ENCODE measurements at places on chromosomes 12 and 14.

DNA sequence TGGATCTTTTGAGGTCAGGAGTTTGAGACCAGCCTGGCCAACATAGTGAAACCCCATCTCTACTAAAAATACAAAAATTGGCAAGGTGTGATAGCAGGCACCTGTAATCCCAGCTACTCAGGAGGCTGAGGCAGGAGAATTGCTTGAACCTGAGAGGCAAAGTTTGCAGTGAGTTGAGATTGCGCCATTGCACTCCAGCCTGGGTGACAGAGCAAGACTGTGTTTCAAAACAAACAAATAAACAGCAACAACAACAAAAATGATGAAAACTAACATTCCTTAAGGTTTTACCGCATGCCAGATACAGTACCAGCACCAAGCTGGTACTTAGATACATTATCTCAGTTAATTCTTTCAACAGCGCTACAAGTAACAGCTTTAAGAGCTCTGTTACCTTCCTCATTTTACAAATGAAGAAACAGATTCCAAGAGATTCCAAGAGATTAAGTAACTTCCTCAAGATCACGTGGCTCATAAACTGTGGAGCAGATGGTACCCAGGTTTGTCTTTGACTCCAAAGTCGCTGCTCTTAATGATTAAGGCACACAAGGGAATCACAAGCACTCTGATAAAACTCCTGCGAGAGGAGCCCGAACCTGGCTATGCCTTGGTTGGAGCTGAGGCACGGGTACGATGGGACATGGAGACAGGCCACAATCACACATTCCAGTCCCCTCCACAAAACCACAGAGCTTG, 17.7 kb upstream of the PLEK2 start:
- no peak for DNase-seq

DNA sequence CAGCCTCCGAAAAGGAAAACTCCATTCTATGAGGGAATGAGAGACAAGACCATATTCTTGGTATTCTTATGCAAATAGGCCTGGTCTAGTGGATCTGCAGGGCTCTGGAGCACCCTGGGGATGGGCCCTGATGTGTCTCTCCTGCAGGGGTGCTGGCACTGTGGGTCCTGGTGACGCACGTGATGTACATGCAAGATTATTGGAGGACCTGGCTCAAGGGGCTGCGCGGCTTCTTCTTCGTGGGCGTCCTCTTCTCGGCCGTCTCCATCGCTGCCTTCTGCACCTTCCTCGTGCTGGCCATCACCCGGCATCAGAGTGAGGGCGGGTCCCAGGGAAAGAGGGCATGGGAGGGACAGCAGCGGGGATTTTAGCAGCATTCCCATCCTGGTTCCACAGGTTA, 5.8 kb downstream of the SLC48A1 start:
- DNase-seq: no peak

DNA sequence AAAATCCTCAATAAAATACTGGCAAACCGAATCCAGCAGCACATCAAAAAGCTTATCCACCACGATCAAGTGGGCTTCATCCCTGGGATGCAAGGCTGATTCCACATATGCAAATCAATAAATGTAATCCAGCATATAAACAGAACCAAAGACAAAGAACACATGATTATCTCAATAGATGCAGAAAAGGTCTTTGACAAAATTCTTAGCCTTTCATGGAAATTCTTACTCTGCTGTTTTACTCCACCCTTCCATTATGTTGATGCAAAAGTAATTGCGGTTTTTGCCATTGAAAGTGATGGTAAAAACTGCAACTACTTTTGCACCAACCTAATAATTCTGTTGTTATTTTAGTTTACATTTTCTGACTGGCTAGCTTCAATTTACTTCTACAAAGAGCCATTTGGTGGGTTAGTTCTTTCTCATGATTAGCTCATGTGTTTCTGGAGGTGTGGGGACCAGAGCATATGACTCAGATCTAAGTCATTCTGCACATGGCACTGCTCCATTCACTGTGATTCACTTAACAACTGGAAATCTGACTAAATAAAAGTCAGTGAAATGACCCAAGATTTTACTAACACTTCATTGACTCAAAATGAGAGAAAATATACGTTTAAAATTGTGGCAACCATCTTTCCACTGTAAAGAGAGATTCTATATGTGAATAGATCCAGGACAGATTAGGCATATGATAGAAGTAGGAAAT, 99.9 kb downstream of the TMTC3 start:
- DNase-seq: no peak

DNA sequence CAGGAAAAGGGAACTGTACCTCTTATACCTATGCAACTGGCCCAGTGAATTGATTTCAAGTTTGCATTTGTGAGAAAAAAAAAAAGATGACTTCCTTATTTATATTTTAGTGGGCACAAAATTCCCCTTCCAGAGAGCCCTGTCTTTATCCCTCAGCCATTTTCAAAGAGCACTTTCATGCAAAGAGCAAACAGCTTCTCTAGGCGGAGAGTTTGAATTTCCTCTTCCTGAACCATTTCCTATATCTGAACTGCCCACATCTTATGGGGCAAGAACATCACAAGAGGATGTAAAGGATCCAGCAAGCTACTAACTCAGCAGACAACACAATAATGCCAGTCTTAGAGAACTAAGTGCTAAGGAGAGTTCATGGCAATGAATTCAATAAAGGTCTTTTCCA, 22.3 kb upstream of the PLXNC1 start:
- no peak for DNase-seq

- DNase-seq: no peak
These were observed 8.7 kb downstream of the TMEM119 start for GRCh38 chr12:108589028-108589839.

GRCh38 chr12:132625731-132626430, 7.3 kb downstream of the P2RX2 start:
- no peak for DNase-seq

DNA sequence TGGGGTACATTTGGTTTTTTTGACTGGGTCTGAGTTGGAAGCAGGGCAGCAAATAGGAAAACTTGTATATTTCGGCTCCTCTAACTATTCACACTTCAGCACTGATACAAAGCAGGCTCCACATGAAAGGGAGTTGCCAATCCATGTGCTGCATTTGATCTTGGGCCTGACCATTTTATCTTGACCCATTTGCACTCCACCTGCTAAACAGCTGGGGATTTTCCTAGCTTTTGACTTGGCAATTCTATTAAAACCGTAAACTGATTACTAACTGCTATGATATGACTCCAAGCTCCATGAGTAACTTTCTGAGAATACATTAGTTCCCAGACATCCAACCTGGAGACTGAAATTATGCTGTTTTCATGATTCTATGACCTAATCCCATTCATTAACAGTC, 797.1 kb downstream of the BCL11B start:
- DNase-seq: no peak

GRCh38 chr14:36522972-36523715, 3.1 kb upstream of the NKX2-1 start:
- DNase-seq: no peak

DNA sequence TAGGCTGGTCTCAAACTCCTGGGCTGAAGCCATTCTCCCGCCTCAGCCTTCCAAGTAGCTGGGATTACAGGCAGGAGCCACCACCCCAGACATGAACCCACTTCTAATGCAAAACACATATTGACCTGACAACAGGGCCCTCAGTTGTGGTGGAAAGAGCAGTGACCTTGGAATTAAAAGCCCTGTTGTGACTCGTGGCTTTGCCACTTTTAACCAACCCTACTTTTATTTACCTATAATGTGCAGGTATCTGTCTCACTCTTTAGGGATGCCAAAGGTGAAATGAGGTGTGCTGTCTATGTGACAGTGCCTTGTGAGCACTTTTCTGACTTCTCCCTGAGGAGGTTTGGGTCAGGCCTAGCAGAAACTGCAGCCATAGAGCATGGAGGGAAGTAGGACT, 132.8 kb upstream of the DNM1L start:
- DNase-seq: no peak

DNA sequence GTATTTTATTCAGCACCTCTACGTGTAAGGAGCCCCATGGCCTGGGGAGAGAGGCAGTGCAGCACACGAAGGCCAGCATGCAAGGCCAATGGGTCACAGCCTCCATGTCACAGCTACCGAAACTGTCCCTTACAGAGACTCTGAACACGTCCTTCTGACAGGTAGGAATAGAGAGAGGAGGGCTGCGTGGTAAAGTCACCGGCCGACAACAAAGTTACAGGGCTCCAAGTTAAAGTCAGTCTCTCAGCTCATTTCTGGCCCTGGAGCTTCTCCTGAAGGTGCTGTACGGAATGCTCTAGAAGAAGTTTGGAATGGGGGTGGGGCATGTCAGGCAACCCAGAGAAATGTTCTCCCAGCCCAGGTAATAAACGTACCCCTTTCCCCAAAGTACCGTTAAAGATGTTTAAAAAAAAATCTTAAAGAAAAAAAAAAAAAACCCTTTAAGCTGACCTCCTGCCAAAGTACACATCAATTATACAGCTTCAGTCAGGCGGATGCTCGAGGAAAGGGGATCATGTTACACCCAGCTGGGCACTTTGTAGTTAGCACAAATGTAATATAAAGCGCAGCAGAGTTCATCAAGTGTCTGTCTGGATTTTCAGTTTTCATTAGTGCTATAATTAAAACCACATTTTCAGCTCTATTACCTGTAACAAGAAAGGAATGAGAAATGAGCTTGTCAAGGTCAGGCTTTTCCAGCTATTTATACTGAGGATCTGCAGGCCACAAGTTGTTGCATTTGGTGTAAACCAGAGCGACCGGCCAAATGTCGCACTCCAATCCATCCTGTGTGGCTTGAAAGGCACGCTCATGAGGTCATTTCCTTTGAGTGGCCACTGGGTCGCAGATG, 53.3 kb upstream of the CDKN3 start:
- DNase-seq: no peak

- no peak for DNase-seq
These were observed 246.1 kb upstream of the CCDC196 start for GRCh38 chr14:66240105-66240504.

GRCh38 chr14:75126121-75126544, 715 bp downstream of the NEK9 start:
- DNase-seq: peak; percentile 54

- DNase-seq: no peak
These were observed 52.9 kb upstream of the JDP2 start for GRCh38 chr14:75374911-75375310.

- no peak for DNase-seq
These were observed 35.6 kb upstream of the FBRSL1 start for GRCh38 chr12:132454193-132454932.

DNA sequence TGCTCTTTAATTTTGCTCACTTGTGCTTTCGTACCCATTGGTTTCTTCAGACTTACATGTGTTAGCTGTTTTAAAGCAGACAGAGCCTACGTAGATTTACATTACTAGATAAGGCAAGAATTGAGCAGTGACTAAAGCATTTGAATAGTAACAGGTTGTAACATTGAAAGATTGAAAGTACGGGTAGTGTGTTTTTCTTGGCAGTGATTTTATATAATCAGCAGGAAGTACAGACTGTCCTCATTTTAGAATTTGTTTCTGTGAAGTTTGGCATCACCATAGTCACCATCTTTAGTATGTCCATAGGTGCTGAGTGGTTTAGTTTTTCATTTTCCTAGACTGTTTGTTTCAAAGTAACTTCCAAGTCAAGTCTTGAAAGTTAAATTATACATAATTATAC, 14.0 kb downstream of the RTRAF start:
- DNase-seq: no peak

DNA sequence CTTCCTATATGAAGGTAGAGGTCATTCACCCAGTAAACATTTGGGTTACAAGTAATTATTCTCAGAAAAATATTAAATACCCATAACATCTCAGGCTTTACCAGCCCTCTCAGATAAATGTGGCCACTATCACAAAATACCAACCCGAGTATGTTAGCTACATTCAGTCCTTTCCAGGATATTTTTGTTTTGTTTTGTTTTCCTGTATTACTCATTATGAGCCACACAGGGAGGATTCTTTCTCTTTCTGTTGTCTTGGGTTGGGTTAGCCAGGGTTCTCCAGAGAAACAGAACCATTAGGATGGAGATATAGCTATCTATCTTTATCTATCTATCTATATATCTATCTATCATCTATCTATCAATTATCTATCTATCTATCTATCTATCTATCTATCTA, 947.6 kb upstream of the MDGA2 start:
- DNase-seq: no peak

DNA sequence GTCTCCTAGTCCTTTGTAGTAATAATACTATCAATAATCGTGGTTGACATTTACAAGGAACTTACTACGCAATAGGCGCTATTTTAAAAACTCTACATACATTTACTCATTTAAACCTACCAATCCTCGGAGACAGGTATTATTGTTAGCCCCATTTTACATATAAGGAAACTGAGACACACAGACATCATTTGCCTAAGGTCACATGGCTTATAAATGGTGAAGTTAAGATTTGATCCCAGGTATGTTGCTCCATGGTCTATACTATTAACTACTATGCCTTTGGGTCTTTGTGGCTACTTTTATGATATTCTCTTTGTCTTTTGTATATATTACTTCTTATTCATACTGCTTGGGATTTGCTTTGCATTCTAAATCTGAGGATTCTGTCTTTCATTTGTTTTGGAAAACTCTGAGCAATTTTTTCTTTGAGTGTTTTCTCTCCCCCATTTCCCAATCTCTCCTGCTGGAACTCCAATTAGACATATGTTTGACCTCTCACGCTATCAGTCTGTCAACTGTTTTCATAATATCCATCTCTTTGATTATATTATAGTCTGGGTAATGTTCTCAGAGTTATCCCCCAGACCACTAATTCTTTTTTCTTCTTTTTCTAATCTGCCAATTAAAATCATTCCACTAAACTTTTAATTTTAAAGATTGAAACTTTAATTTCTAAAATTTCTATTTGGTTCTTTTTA, 10.9 kb downstream of the NT5DC3 start:
- no peak for DNase-seq

DNA sequence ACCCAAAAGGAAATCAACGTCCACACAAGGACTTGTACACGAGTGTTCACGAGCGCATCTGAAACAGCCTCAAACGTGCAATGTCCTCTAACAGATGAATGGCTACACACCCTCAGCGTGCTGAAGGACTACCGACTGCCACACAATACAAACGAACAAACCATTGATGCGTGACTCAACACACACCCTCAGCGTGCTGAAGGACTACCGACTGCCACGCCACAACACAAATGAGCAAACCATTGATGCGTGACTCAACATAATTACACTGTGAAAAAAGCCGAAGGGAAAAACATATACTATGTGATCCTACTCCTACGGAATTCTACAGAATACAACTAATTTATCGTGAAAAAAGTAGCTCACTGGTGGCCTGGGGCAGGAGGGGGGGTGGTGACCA, 25.1 kb upstream of the BTBD6 start:
- no peak for DNase-seq

DNA sequence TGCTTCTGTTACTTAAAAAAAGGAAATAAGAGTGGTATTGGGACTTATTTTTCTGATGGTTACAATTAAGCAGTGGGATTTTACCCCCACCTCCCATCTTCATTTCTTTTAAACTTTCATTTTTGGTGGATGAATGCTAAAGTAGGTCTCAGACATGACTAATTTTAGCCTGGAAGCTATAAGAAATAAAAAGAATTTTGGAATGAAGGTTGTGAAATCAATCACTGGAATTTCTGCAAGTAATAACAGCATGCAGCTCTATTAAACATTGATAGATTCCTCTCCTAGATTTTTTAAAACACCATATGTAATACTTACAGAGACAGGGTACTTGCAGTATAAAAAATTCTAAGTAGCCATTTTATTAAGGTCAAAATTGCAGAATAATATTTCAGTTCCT, 164.2 kb upstream of the CLEC14A start:
- no peak for DNase-seq

Measured in naive thymus-derived CD4-positive, alpha-beta T cell (primary cell).